Glutamatergic neuron (in vitro differentiated cells): ENCODE measurements at places on chromosomes 5 and 9. TPM values are rescaled to one million over a fixed set of nuclear protein-coding genes. Genes with fewer than 3 reads are reported as not detected.

The FPGS gene
- total RNA-seq: 44.2 TPM

The LCN12 gene
- 2.9 TPM for total RNA-seq

The PARP8 gene
- total RNA-seq: 11.3 TPM

The PCDHGA7 gene
- total RNA-seq: 4.2 TPM

The GDNF gene
- 0.51 TPM for total RNA-seq

The GPR21 gene
- total RNA-seq: 3.8 TPM

The EQTN gene
- not detected for total RNA-seq

The NOTCH1 gene
- 64.2 TPM for total RNA-seq

The CTXN3 gene
- not detected for total RNA-seq

The ELOVL7 gene
- 0.59 TPM for total RNA-seq

The ADAMTS13 gene
- 27.9 TPM for total RNA-seq
